Activated T-cell treated with anti-CD3 and anti-CD28 coated beads for 48 hours (primary cell): ENCODE measurements at places on chromosomes 4 and X.

- DNase-seq = peak; percentile 29
Measured at GRCh38 chr4:114598191-114599121, at the start of gene UGT8. TSS of gene UGT8 (plus strand) at chr4:114598807. CDS start at chr4:114622881, 24,074 bp downstream.

GRCh38 chrX:151970661-151971060, 3.8 kb downstream of the GABRE start:
- no peak for DNase-seq

DNA sequence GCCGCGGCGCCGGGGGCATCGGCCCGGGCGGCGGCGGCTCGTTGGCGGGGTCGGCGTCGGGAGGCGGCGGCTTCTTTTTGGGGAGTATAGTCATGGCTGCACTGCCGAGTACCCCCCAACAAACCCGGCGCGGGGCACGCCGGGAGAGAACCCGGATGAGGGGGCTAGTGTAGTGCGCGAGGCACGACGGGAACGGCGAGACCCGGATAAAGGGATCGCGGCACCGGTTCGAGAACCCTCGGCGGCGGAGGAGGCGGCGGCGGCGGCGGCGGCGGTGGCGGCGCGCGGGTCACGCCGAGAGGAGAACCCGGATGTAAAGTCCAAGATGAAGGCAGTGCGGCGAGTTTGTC, at the start of gene OTUD5:
Gene OTUD5, minus strand, starts transcription at position 131 of the 350 bp plus-strand sequence. Its CDS starts 37 bp downstream, at position 94.
- peak; percentile 66 for DNase-seq

DNA sequence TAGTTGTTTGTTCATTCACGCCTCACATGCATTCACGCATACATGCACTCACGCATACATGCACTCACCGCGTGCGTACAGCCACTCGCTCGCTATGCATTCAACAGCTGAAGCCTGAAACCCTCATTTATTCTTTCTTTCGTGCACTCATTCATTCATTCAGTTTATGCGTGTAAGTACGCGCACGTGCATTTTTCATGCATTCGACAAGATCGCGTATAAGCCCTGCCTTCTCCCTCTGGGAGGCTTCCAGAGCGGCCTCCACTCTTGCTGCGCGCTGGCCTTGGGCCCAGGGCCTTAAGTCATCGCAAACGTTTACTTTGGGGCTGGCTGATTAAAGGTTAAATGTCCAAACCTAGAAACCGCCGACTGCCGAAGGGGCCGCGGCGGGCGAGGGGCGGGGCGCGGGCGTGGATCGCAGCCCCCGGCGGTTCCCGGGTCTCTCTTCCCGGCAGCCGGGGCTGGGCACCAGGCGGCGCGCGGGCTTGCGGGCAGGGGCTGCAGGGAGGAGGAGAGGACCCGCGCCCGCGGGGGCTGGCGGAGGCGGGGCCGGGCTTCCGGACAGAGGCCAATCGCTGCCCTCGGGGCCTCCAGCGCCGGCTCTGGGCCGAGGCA, at the start of gene GYG2:
Gene GYG2, plus strand, starts transcription at position 587 of the 615 bp plus-strand sequence. CDS start 1,259 bp downstream, outside the sequence.
- DNase-seq = no peak

GRCh38 chr4:56879996-56880395, 27.7 kb upstream of the REST start:
- no peak for DNase-seq

GRCh38 chr4:142929526-142929925, 83.4 kb upstream of the INPP4B start:
- DNase-seq = no peak

DNA sequence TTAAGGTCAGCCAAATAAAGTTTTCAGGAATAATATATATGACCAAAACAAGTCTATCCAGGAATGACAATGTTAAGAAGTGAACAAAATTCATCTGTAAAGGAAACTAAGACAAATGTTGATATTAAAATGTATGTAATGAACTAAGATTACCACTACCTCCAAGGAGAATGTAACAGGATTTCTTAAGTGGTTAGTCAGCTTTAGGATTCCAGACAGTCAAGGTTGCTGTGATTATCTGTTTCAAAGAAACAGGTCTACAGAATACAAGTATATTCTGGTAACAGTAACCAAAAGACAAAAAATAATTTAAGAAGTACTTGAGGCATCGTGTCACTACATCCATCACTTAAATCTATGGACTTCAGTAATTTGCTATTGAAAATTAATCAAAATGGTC, 172.8 kb downstream of the SCFD2 start:
- no peak for DNase-seq

DNA sequence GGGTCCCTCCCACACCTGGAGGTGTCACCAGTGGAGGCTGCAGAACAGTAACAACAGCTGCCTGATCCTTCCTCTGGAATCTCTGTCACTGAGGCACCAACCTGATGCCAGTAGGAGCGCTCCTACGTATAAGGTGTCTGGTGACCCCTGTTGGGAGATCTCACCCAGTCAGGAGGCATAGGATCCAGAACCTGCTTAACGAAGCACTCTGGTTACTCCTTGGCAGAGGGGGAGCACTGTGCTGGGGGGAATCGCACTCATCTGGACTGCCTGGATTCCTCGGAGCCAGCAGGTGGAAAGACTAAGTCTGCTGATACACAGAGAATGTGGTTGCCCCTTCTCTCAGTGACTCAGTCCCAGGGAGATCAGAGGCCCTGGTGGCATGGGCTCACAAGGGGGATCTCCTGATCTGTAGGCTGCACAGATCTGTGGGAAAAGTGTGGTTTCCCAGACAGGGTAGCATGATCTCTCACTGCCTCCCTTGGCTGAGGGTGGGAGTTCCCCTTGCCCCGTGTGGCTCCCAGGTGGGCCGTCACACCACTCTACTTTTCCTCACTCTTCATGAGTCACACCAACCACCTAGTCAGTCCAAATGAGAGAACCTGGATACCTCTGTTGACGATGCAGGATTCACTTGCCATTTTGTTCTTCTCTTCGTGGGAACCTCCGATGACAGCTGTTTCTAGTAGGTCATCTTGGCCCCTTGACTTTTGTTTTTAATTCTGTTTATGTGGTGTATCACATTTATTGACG, 305.9 kb downstream of the IDS start:
- peak; percentile 23 for DNase-seq

DNA sequence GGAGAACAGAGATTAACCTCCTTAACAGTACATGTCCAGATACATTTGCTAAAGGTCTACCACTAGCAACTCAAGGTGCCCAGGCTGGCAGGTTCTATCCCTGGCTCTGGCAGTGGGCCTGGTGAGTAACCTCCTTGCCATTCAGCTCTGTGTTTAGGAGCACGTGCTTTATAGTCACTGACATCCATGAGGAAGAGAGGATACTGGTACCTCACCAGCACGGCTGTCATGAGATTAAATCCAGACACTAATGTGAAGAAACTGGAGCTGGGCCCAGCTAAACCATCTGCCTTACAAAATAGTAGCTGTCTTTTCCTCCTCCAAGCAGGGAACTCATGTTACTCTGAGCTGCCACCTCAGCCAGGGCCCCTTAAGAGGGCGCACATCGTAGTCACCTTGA, 45.3 kb downstream of the GPRASP3 start:
- DNase-seq = no peak

- DNase-seq = no peak
Measured at GRCh38 chr4:28879178-28879577, 1841.0 kb upstream of the PCDH7 start.

GRCh38 chr4:142582340-142582739, 263.8 kb downstream of the INPP4B start:
- DNase-seq = no peak

GRCh38 chrX:48531358-48531959, 8.1 kb upstream of the TBC1D25 start:
- DNase-seq = no peak

DNA sequence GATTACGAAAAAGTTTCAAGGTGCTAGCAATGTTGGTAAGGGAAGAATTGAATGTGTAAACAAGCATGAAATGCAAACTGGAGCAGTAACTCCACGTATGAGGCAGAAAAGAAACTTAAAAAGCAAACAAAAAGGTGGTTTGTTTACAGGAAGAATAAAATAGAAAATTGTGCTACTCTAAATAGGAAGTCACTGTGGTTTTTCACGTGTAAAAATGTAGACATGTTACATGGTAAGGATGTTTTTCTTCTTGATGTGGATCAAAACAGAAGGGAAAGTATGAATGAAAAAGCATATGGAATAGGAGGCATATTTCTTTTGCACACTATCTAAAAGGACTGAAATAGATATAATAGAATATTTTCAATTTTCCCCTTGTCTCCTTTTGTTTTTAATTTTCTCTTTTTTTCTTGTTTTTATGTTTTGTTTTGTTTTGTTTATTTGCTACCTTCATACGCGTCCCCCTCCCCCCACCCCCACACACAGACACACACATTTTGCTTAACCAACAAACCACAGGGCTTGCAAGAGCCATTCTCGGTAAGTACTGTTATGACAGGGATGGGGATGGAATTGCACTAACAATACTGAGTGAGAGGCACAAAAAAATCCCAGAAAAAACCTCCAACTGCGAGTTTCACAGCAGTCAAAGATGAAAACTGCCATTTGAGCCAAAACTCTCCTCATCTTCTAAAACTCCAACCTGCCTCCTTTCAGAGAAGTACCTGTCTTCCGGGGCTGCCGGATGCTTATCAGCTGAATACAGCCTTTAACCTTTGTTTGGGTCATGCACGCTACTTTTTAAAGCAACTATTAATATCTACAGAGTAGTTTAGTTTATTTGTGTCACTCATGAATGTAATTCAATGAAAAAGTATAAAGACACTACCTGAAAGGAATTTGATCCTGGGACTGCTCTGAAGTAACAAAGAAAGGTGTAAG, 135.8 kb downstream of the IL15 start:
- no peak for DNase-seq

DNA sequence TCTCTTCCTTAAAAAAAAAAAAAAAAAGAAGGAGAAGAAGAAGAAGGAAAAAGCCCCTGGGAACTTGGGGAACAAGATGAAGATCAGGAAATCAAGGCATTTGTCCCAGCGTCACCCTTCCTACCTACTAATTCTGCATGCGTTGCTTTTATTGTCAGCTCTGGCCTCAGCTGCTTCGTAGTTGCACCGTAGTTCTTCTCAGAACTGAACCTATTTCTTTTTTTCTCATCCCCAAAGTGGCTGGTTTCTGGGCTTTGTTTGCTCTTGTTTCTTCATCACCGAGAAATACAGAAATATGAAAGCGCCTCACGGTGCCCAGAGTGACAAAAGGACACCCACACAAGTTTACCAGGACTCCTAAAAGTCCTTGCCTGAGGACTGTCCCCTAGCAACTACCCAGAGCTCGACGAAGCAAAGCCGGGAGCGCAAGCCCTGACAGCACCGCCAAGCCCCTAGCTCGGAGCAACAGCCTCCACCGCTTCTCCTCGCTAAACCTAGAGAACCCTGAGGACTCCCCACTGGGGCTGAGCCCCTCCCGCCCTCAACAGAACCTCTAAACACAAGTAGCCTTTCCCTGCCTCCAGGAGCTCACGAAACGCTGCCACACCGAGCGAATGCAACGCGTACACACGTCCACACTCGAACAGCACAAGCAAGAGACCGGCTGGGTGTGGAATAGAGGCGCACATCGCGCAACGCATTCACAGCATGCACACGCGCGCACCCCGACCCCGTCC, 710 bp downstream of the PRKG2 start:
- DNase-seq = no peak

- DNase-seq = no peak
Measured at GRCh38 chr4:1480720-1481119, 74.5 kb upstream of the NKX1-1 start.

GRCh38 chrX:126719208-126719607, 100.3 kb upstream of the PRR32 start:
- no peak for DNase-seq

- DNase-seq = no peak
Measured at GRCh38 chr4:47095884-47096283, 64.5 kb downstream of the GABRB1 start.

DNA sequence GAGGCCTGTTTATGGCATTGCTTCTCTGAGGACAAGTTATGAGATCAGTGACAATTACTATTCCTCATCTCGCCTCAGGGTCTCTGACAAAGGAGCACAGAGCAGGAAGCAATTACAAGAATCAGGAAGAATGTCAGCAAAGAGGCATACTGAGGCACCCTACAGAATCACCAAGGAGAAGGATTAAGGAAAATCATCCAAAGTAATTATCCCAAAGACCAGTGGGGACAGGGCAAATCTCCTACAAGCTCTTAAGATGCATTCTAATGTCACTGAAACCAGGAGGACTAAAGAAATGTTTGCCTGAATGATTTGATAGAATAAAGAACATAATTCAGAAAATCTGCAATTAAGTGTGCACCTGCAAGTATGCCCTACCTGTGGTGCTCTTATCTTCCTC, 206.2 kb downstream of the RCHY1 start:
- no peak for DNase-seq

DNA sequence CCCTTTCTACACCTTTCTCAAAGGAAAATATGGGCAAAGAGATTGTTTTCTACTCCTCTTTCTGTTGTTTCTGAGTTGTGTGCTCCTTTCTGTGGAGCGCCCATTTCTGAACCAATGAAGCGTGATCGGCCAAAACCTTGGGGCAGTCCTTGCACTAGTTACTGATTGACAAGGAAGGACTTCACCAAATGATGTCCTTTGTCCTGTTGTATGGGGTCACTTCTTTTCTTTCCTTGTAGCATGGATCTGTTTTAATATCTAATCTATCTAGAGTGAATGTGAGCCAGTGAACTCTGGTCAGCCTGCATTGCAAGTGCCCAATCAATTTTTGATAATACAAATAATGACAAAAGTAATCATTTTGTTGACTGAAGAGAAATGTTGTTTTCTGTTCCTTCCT, 94.5 kb downstream of the EGF start:
- DNase-seq = no peak

DNA sequence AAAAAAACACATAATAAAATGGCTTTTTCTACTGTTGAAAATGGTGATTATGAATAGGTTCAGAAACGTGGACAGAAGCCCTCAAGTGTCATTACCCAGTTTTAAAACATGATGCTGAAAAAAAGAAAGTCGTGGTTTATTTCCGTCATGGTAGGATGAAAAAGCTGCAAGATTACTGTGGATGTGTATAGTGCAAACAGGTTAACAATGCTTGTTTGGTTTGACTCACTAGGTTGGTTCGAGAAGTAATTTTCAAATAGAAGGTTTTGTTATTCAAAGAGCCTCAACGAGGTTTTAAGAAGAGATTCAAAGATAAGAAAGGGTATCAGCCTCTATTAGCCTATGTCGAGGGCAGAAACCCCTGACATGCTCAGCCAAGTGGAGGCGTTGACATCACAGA, 2.5 kb upstream of the RXFP1 start:
- DNase-seq = no peak

DNA sequence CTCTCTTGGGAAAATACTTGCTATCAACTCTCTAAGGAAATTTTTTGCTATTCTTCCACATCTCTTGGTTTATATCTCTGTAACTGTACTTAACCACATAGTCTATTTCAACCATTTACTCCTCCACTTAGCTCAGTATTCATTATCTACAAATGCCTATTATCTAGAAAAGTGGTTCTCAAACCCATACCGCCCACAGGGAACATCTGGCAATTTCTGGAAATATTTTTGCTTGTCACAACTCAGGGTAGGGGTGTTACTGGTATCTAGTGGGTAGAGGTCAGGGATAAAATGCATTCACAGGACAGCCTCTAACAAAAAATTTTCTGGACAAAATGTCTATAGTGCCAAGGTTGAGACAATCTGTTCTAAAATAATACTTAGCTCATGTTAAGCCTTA, 14.4 kb downstream of the ATRX start:
- no peak for DNase-seq
